ENCODE measurements at places on chromosomes 1 and 21. TPM values are rescaled to one million over a fixed set of nuclear protein-coding genes. Genes with fewer than 3 reads are reported as not detected.
A peak's percentile ranks its signal among the peaks of the same experiment; 100 is the strongest.

GRCh38 chr21:29376556-29376955 lies 77.8 kb downstream of the BACH1 start:
- no peaks in the 10 kb centered on the region for H3K27me3 ChIP-seq
- no peak overlapping the region for H3K4me3 ChIP-seq
- no peaks in the 10 kb centered on the region for H3K36me3 ChIP-seq

DNA sequence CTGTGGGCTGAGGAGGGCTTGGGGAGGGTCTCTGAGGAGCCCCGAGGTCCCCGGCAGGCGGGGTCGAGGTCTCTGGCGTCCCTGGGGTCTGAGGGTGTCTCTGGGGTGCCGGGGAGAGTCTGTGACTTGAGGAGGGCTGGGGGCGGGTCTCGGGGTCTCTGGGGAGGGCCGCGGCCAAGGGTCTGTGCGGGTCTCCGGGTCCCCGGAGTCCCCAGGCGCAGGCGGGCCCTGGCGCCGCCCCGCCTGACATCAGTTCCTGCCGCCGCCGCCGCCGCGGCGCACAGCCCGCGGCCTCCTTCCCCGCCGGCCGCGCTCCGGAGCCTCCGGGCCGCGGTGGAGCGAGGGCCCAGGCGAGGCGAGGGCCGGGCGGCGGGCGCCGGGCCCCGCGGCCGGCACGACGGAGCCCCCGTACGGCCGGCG lies at the start of gene PLEKHM2:
PLEKHM2 (plus strand) TSS at position 279 of the 420 bp plus-strand sequence. CDS start 239 bp downstream, outside the sequence.
- H3K27ac ChIP-seq: peak within 1 kb of the TSS; percentile 98
- H3K27me3 ChIP-seq: no peaks in the 10 kb centered on the region
- H3K36me3 ChIP-seq: no peaks in the 10 kb centered on the region
- H3K4me3 ChIP-seq: peak within 1 kb of the TSS; percentile 66

GRCh38 chr1:24805534-24806301 lies 60.5 kb downstream of the CLIC4 start:
- H3K4me1 ChIP-seq: no peaks in the 10 kb centered on the region
- no peak overlapping the region for H3K4me3 ChIP-seq
- H3K27ac ChIP-seq: no peak overlapping the region
- no peaks in the 10 kb centered on the region for H3K27me3 ChIP-seq

GRCh38 chr1:21256776-21257175 lies 33.5 kb downstream of the ECE1 start:
- no peaks in the 10 kb centered on the region for H3K27me3 ChIP-seq
- H3K27ac ChIP-seq: no peak overlapping the region
- no peak overlapping the region for H3K4me3 ChIP-seq

- peak overlapping the region; percentile 81 for H3K4me3 ChIP-seq
- H3K27ac ChIP-seq: peak overlapping the region; percentile 85
- H3K4me1 ChIP-seq: peaks cover 36% of the 10 kb centered on the region
- DNase-seq: no peak
These were observed 403 bp downstream of the CCNL2 start for GRCh38 chr1:1398677-1399186.

GRCh38 chr1:117566556-117566955 lies 39.3 kb upstream of the TENT5C start:
- no peaks in the 10 kb centered on the region for H3K36me3 ChIP-seq
- no peaks in the 10 kb centered on the region for H3K27me3 ChIP-seq
- peaks cover 4% of the 10 kb centered on the region for H3K4me1 ChIP-seq
- no peak for DNase-seq
- H3K27ac ChIP-seq: no peak overlapping the region

- no peak overlapping the region for H3K27ac ChIP-seq
- H3K4me3 ChIP-seq: no peak overlapping the region
- no peak for DNase-seq
- H3K27me3 ChIP-seq: no peaks in the 10 kb centered on the region
- no peaks in the 10 kb centered on the region for H3K36me3 ChIP-seq
- H3K4me1 ChIP-seq: no peaks in the 10 kb centered on the region
These were observed 62.1 kb upstream of the PROX1 start for GRCh38 chr1:213925531-213926182.

GRCh38 chr1:183077097-183077496 lies 53.9 kb downstream of the LAMC1 start:
- H3K36me3 ChIP-seq: no peaks in the 10 kb centered on the region
- no peak for DNase-seq
- no peak overlapping the region for H3K27ac ChIP-seq
- no peaks in the 10 kb centered on the region for H3K4me1 ChIP-seq
- H3K27me3 ChIP-seq: no peaks in the 10 kb centered on the region

DNA sequence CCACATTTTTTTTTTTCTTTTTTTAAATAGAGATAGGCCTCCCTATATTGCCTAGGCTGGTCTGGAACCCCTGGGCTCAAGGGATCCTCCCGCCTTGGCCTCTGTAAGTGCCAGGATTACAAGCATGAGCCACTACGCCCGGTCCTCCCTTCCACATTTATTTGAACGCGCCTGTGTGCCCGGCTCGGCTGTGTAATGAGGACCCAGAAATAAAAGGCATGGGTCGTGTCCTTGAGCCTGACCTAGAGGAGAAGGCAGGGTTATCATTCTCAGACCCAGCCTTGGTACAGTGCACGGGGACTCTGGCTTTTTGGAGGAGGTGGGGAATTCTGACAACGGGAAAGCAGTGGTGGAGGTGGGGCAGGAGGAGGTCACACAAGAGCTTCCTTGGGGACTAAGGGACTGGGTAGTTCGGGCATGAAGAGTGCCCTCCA lies 841 bp downstream of the CENPF start:
- H3K4me3 ChIP-seq: peak overlapping the region; percentile 59
- H3K27me3 ChIP-seq: no peaks in the 10 kb centered on the region
- no peak for DNase-seq
- H3K36me3 ChIP-seq: no peaks in the 10 kb centered on the region
- peaks cover 7% of the 10 kb centered on the region for H3K4me1 ChIP-seq

- no peak overlapping the region for H3K4me3 ChIP-seq
- H3K4me1 ChIP-seq: peaks cover 9% of the 10 kb centered on the region
- DNase-seq: no peak
- no peaks in the 10 kb centered on the region for H3K27me3 ChIP-seq
- no peak overlapping the region for H3K27ac ChIP-seq
These were observed 13.2 kb downstream of the CASP9 start for GRCh38 chr1:15510611-15511405.

- H3K27ac ChIP-seq: no peak overlapping the region
- no peak overlapping the region for H3K4me3 ChIP-seq
- DNase-seq: no peak
- H3K36me3 ChIP-seq: no peaks in the 10 kb centered on the region
- H3K27me3 ChIP-seq: no peaks in the 10 kb centered on the region
These were observed 2029.3 kb downstream of the MRPL39 start for GRCh38 chr21:23578027-23578426.

- no peak for DNase-seq
- H3K36me3 ChIP-seq: no peaks in the 10 kb centered on the region
- no peak overlapping the region for H3K4me3 ChIP-seq
- H3K4me1 ChIP-seq: peaks cover 62% of the 10 kb centered on the region
- H3K27ac ChIP-seq: no peak overlapping the region
These were observed 32.9 kb downstream of the JAK1 start for GRCh38 chr1:64933296-64934070.

DNA sequence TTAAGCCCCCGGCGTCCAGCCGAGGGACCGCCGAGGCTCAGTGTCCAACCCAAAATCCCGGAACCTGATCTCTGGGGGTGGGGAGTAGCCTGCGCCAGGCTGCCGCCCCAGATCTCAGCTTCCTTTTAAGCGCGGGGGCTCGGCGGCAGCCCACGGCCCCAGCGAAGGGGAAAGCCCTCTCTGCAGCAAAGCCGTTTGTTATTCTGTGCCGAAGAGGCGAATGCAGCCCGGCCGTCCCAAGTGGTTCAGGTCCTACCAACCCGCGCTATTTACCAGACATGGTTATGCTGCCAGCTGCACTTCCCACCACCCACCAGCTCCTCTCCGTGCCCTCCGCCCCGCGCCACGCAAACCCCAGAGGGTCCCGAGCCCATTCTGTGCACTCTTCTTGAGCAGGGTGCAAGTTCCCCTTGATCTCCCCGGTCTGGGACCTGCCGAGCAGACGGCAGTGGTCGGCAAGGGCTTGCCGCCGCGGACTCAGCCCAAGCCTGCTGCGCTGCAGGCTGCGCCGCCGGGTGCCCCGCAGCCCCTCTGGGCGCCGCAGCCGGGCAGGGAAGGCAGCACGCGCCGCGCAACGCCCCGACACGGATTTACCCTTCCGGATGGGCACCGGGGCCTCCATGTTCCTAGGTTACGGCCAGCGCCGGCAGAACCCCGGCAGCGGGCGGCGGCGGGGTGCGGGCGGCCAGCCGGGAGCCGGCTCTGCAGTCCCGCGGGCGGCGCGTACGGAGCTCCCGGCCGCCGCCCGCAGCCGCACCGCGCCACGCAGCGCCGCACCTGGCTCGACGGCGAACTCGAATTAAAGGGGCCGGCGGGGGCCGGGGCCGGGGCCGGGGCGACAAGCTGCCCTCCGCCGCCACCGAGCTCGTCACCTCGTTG lies 738 bp upstream of the KCNA2 start:
- H3K4me3 ChIP-seq: peak overlapping the region; percentile 54
- H3K4me1 ChIP-seq: peaks cover 21% of the 10 kb centered on the region
- DNase-seq: peak; percentile 31
- peaks cover 31% of the 10 kb centered on the region for H3K27me3 ChIP-seq

DNA sequence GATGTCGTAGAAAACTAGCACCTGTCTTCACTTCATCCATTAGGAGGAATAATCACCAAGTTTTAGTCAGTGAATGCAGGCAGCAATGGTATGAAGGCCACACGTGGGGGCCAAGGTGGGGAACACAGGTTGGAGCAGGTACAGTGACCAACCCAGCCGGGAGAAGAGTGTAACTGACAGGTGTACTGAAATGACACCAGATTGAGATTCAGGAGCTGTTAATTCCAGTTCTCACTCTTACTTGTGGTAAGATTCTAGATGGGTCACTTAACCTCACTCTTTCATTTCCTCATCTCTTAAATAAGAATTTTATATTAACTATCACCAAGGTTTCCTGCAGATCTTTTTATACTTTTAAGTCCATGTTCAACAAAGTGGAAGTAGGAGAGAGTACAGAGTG lies 206.2 kb upstream of the PTBP2 start:
- H3K4me3 ChIP-seq: no peak overlapping the region
- H3K4me1 ChIP-seq: no peaks in the 10 kb centered on the region
- H3K27ac ChIP-seq: no peak overlapping the region
- no peaks in the 10 kb centered on the region for H3K36me3 ChIP-seq
- no peaks in the 10 kb centered on the region for H3K27me3 ChIP-seq

DNA sequence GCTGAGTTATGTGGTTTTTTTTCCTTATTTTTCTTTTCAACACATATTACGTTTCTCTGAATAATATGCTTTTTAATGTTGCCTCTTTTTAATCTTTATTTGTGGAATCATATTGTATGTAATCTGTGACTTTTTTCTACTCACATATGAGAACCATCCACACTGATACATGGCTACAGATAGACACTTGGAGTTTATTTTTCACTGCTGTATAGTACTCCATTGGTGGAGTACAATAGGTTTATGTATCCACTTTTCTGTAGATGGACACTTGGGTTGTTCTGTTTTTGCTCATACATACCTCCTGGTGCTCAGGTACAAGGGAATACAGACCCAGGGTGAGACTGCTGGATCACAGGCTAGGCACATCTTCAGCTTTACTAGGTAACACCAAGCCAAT lies 71.5 kb upstream of the ERG start:
- H3K27ac ChIP-seq: no peak overlapping the region
- no peaks in the 10 kb centered on the region for H3K4me1 ChIP-seq
- no peak for DNase-seq

- no peak for DNase-seq
- H3K27ac ChIP-seq: no peak overlapping the region
- H3K4me1 ChIP-seq: no peaks in the 10 kb centered on the region
- no peak overlapping the region for H3K4me3 ChIP-seq
These were observed 1017.6 kb downstream of the KCNT2 start for GRCh38 chr1:195590649-195591048.

DNA sequence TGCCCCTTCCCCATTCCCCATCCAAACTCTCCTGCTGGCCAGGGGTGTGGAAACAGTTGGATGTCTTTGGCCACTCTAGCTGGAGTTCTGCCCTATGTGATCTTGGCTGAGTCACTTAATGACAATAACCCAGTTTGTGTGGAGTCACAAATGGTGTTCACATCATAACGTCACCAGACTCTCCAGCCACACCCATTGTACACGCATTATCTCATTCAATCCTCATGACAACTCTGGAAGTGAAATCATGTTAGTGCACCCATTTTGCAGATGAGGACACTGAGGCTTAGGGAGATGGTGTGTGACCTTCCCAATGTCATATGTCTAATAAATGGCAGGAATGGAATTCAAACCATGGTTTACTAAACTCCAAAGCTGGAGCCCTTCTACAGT lies 1.2 kb upstream of the CDA start:
- DNase-seq: no peak
- H3K4me1 ChIP-seq: no peaks in the 10 kb centered on the region
- H3K36me3 ChIP-seq: no peaks in the 10 kb centered on the region
- H3K27me3 ChIP-seq: peaks cover 8% of the 10 kb centered on the region
- no peak overlapping the region for H3K4me3 ChIP-seq

DNA sequence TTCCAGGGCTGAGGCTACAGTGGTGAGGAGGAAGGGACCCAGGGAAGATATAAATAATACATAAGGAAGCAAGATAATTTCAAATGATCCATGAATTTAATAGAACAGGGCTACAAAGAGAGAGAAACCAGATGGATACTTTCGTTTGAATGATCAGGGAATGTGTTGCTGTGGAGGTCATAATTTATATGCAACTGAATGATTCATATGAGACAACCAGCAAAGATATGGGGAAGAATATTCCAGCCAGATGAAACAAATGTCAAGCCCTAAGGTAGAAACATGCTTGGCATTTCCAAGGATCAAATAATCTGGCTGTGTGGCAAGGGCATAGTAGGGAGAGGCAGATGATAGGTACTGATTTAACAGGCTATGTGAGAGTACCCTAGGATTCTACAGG lies 84.8 kb upstream of the ZC3H11B start:
- no peak overlapping the region for H3K27ac ChIP-seq
- no peaks in the 10 kb centered on the region for H3K4me1 ChIP-seq
- no peak for DNase-seq

GRCh38 chr1:172211221-172211620 lies 209.3 kb upstream of the C1orf105 start:
- no peak overlapping the region for H3K27ac ChIP-seq
- DNase-seq: no peak
- no peaks in the 10 kb centered on the region for H3K4me1 ChIP-seq
- H3K27me3 ChIP-seq: no peaks in the 10 kb centered on the region
- H3K36me3 ChIP-seq: no peaks in the 10 kb centered on the region

The SYT11 gene
- total RNA-seq: 18.2 TPM

The CFHR5 gene
- not detected for total RNA-seq

The CRP gene
- total RNA-seq: not detected

The CSMD2 gene
- total RNA-seq: not detected

The ZNF695 gene
- total RNA-seq: not detected

The SERPINC1 gene
- total RNA-seq: not detected

The IL19 gene
- total RNA-seq: not detected

The SPAG17 gene
- not detected for total RNA-seq

The KRTAP21-2 gene
- total RNA-seq: not detected

The LPAR3 gene
- total RNA-seq: 4.1 TPM

The NBPF4 gene
- 0.35 TPM for total RNA-seq

The CDC7 gene
- total RNA-seq: 4.7 TPM

The TCP10L gene
- 0.55 TPM for total RNA-seq

The TMEM200B gene
- not detected for total RNA-seq

Data from CD4-positive, alpha-beta memory T cell (primary cell).